Right ventricle myocardium superior (tissue), 1 donor: ENCODE measurements at places on chromosomes 13 and 19.

- DNase-seq: no peak
Observed at GRCh38 chr19:18234194-18234593, 8.0 kb upstream of the PDE4C start.

DNA sequence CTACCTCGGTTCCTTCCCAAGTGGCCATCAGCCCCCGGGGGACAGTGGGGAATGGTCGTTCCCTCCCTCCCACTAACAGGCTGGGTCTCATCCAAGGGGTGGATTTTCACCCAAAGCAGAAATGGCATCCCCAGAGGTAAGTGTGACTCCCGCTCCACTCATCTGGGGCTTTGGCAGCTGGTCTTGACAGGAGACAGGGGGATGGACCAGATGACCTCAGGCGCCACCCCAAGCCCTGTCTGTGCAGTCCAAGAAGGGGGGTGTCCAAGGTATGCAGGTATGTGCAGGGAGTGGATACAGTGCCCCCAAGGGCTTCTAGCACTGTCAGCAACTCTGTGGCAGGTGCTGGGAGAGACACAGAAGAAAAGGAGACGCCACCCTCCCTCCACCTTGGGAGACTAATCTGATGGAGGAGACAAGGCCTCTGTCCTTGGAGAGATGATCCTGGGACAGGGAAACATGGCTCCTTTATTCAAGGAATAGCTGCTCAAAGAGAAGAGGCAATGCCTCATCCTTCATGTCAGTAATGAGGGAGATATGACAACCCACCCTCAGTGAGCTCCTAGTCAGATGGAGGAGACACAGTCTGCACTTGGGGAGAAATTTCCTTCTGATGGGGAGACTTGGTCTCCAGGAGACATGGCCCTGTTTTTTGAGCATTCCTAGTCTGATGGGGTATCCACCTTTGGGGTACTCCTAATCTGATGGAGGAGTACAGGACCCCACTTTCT is 7.7 kb downstream of the CEACAM16 start:
- DNase-seq: no peak

GRCh38 chr13:83780227-83780626 is 102.0 kb downstream of the SLITRK1 start:
- DNase-seq: no peak

- DNase-seq: no peak
Observed at GRCh38 chr19:50725218-50725910, 2.2 kb downstream of the CLEC11A start.

DNA sequence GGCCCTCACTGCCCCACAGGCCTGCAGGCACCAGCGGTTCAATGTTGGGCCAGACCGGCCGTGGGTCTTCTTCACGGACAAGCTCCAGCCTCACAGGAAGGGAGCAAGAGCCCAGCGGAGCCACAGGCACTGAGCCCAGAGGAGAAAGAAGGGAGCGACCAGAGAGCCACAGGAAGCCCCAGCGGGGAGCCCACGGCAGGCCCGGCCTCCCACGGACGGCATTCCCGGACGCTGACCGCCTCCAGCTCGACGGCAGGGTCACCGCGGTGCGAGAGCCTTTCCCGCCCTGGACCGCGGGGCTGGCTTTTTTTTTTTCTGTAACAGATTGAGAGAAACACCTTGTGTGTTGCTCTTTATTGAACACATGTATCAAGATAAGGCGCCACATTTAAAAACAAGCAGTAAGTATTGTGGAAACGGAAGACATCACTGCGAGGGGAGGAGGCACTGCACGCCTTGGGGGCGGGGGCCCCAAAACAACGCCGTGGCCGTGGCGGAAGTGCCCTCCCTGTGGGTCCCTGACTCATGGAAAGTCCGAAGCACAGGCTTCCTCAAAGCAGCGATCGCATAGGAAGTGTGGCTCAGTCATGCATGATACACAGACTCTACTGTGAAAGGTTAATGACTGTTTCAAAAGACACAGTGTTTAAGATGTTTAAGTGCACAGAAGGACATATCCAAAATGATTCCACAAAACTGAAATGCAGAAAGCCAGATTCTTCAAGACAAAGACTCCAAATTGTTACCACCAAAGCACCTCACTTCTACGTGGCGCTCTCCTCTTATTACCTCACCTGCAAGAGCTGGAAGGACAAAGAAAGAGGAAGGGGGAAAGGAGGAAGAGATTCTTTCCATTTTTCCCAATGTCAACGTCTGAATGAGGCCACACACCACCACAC is 3.5 kb downstream of the RASA3 start:
- DNase-seq: peak; percentile 88
